ENCODE measurements at places on chromosomes 2 and 18.

GRCh38 chr18:3179430-3180089 is 40.2 kb downstream of the MYOM1 start:
- DNase-seq, result peak; percentile 66

GRCh38 chr2:64906853-64907536 is 82.2 kb upstream of the SLC1A4 start:
- no peak for DNase-seq

GRCh38 chr2:237627441-237628246 is at the start of gene LRRFIP1:
Gene LRRFIP1 (plus strand): TSS chr2:237627587. CDS start chr2:237627645, 58 bp downstream.
- peak; percentile 29 for DNase-seq

DNA sequence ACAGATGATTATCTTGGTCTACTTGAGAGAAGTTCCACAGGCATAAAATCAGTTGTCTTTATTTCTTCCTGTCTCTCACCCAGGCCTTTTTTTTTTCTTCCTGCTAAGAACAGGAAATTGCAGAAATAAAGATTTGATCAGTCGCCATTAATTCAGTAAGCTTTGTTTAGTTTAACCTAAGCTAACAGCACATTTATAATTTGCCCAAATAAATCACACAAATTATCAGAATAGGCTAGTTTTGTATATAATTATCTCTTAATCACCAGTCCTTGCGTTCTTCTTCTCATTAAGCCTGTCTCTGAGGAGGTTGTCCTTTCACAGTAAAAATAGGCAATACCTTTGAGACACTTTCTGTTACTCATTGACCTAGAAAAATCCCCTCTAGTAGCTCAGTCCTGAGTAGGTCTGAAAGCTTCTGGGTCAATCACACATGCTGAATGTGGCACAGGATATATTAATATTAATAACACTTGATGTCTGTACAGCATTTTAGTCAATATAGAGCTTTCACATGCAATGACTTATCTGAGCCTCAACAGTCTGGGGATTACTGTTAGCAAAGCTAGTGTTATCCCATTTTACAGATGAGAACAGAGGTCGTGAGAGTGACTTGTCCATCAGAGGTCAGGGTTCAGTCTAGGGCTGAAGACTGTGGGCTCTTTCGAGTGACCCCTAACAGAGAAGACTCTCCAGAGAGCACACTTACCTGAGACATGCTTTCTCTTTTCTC is 11.2 kb upstream of the STK17B start:
- no peak for DNase-seq

DNA sequence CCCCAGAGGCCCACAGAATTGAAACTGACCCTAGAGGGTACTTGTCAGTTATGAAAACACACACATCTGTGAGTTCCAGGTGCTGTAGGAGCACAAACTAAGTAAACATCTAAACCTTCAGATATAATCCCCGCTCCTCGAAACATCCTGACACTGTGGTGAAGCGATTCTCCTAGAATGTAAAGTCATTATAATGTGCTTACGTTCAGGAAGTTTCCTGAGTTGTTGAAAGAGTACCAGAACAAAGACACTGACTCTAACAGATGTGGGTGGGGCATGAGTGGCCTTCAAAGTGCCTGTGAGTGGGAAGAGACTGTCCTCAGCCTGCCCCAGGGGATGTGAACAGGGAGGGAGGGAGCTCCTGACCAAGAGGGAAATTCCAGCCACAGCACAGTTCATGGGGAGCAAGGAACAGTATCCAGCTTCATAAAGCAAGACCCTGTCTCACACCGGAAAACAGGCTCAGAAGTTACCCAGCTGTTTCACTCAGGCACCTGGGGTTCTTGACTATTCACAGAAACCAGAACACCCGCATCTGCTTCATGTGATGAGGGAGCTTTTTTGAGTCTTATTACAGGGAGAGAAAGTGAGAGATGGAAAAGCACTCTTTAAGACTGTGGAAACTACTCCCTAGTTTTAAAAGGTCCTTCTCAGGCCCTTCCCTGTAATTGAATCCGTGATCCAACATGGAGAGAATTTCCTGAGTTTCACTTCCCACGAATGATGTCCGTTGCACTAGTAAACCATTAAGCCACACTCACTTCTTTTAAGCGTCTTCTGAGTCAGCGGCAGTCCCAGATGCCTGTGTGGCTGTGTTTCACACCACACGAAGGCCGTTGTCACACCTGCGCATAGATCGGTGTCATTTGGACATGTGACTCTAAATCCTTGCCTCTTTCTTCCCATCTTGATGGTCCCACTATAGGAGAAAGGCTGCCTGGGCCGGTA is 88.6 kb upstream of the EML6 start:
- DNase-seq, result peak; percentile 63

GRCh38 chr18:45155526-45155925 is 459.8 kb upstream of the SLC14A2 start:
- DNase-seq, result no peak

- peak; percentile 17 for DNase-seq
These were observed 48.3 kb upstream of the GPR155 start for GRCh38 chr2:174535083-174535482.

DNA sequence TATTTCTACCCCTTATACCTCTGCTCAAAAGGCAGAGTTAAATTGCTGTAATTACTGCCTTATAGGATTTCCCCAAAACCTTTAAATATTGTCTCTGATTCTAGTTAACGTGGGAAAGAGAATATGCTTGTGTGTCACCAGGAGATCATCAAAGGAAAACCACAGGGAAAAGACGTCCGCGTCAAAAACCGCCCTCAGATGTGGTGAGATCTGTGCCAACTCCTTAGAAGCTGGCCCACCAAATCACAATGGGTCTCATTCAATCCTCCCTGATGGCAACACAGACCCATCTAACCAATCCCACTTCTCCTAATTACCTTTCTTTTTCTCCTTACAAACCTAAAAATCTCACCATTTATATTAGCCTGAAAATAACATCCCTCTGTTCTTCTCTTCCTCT is 25.4 kb downstream of the VPS54 start:
- no peak for DNase-seq

DNA sequence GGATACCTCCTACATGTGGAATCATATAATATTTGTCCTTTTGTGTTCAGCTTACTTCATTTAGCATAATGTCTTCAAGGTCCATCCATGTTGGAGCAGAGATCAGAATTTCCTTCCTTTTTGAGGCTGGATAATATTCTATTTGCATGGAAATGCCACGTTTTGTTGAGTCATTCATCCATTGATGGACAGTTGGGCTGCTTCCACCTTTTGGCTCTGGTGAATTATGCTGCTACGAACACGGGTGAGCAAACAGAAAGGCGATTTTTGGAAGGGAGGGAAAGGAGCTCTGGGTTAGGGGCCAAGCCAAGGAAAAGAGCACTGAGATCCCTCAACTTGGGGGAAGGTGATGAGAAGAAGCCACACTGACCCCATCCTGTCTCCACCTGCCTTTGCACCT is 260.5 kb downstream of the TNS1 start:
- no peak for DNase-seq

- DNase-seq, result no peak
These were observed 91.6 kb downstream of the STPG4 start for GRCh38 chr2:47063538-47063930.

DNA sequence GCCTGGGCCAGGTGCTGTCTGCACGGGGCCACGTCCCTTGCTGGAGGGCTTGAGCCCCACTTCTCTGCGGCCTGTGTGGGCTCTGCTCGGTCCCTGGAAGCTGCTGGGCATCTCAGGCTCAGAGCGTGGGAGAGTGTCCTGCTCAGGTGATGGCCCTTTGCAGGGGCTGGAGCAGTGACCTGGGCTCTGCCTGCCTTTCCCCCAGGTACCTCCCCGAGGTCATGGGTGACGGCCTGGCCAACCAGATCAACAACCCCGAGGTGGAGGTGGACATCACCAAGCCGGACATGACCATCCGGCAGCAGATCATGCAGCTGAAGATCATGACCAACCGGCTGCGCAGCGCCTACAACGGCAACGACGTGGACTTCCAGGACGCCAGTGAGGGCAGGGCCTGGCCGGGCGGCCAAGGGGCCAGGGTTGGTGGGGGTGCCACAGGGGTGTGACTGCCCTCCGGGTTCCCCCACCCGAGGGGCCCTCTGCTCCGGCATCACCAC is 29.9 kb downstream of the GPC1 start:
- DNase-seq, result no peak

DNA sequence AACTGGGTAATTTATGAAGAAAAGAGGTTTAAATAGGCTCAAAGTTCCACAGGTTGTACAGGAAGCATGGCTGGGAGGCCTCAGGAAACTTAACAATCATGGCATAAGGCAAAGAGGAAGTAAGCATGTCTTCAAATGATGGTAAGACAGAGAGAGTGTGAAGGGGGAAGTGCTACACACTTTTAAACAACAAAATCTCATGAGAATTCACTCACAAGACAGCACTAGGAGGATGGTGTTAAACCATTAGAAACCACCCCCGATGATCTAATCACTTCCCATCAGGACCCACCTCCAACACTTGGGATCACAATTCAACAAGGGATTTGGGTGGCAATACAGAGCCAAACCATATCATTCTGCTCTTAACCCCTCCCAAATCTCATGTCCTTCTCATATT is 34.9 kb downstream of the CFAP210 start:
- DNase-seq, result no peak

DNA sequence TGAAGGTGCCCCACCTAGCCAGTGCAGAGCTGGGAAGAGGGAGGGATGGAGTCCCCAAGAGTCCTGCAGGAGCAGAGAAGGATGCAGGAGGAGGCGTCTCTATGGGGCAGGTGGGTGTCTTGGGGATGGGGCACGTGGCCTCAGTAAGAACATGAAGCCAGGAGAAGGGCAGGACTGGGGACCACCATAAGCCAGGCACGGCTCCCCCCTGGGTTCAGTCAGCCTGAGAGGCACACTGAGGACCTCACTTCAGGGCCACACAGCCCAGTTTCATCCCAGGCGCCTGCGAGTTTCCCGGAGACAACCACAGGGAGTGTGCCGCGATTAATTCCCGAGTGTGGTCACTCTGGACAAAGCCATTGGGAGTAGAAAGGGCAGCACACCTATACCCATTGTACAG is 120.3 kb downstream of the GYPC start:
- DNase-seq, result no peak

GRCh38 chr2:152097801-152098495 is 896 bp downstream of the CACNB4 start:
- DNase-seq, result peak; percentile 23

DNA sequence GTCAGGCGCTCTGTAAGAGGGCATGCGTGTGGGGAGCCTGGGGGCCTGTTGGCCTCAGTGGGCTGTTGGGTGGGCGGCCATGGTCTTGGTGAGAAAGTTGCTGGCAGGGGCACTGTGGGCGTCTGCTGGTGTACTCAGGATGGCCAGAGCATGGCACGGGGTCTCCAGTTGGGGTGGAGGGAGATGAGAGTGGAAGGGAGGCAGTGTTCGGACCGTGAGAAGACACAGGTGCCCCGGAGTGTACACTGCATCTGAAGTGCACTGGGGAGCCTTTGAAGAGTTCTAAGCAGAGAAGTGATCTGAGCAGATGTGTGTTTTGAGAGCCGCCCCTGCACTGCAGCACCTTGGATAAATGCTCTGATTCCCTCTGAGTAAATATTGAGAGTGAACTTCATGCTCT is 150.8 kb downstream of the LDLRAD4 start:
- no peak for DNase-seq

- no peak for DNase-seq
These were observed 13.3 kb downstream of the AGXT start for GRCh38 chr2:240881913-240882312.

GRCh38 chr2:8367833-8368232 is 314.0 kb upstream of the ID2 start:
- no peak for DNase-seq

- DNase-seq, result no peak
These were observed 53.8 kb upstream of the SLC66A3 start for GRCh38 chr2:11101430-11101829.

DNA sequence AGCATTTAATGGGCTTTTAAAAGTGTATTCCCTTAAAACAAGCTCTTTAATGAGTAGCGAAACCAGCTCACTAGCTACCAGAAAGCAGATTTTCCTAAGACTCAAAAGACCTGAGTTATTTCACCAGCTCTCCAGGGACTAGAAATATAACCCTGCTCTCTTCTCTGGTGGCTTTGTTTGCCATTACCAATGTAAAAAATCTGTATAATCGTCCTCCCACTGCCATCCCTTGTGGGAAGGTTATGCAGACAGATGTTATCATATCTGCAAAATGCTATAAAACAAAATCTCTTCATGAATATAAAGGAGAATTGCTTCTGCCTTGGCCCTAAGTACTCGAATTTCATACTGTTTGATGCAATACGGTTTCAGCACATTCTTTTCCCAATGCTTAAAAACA is 335.2 kb downstream of the NUP35 start:
- no peak for DNase-seq

Measured in mesendoderm (in vitro differentiated cells).